Jurkat, Clone E6-1 (cell line): ENCODE measurements at places on chromosomes 1 and 21.

DNA sequence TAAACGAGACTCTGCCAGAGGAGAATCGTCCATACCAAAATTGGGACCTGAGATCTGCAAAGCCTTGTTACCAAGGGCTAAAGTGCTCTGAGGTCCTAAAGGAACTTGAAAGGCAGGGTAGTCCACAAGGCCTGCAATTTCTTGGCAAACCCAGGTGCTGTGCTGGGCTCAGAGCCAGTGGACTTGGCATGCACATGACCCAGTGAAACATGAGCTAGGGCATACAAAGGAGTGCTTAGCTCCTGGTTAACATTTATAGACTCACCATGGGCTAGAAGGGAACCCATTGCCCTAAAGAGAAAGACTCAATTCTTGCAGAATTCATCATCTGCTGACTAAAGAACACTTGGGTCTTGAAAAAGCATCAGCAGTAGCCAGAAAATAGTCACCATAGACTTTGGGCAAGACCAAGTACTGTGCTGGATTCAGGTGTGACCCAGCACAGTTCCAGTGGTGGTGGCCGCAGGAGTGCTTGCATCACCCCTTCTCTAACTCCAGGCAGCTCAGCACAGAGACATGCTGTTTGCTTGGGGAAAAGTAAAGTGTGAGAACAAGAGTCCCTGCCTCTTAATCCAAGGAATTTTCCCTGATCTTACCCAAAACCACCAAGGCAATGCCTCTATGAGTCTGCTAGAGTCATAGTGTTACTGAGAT, 1069.4 kb upstream of the ADGRL2 start:
- no peak for DNase-seq

GRCh38 chr1:68158837-68159236, 73.5 kb downstream of the WLS start:
- DNase-seq, result no peak

DNA sequence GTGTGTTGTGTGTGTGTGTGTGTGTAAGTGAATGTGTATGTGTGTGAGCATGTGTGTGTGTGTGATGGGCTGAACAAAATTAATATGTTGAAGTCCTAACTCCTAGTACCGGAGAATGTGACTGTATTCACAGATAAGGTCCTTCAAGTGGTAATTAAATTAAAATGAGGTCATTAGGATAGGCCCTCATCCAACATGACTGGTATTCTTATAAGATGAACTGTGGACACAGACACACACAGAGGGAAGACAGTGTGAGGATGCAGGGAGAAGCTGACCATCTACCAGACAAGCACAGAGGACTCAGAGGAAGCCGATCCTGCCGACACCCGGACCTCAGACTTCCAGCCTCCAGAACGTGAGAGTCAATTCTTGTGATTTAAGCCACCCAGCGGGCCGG, 91.2 kb upstream of the PGBD5 start:
- DNase-seq, result no peak

DNA sequence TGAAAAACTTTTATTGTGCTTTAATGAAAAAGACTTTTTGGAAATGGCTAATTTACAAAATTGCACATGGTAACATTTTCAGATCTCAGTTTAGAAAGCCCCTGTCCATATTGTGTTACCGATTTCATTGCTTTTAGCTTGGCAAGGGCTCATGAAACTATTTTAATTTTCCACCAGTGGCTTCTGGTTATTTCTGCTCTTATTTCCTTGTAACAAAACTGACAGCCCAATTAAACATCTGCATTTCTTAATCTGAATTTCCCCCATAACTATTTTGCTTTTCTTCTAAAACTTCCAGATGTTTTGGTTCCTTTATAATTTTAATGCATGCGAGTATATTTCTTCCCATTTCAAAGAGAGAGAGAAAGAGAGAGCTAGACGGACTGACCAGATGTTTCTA, 264.8 kb downstream of the PTPRC start:
- DNase-seq, result no peak

DNA sequence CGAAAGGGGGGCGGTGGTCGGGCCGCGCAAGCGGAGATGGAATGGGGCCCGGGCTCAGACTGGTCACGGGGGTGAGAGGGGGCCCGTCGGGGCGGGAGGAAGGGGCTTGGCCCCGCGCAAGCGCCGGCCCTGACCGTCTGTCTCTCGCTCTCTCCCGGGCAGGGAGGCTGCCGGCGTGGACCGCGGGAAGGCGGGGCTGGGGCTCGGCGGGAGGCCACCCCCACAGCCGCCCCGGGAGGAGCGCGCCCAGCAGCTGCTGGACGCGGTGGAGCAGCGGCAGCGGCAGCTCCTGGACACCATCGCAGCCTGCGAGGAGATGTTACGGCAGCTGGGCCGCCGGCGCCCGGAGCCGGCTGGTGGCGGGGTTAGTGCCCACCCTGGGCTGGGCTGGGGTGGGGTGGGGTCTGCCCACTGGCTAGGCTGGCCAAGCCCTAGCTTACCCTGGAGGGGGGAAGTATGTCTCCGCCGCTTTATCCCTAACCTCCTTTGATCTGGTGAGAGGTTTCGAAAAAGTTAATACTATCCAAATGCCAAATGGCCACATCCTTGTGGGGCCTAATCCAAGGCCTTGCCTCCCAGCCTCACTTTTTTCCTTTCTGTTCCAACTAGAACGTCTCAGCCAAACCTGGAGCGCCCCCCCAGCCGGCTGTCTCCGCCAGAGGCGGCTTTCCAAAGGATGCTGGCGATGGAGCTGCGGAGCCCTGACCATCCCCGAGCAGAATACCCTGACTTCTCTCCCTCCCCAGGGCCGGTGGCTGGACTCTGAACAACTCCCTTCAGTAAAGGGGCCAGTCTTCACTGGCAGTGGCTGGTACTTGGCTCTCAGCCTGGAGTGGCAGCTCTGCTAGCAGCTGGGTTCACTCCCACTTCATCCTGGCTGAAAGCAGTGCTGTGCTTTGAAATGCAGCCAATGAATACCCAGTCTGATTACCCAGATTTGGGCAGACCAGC, 636 bp upstream of the YRDC start:
- no peak for DNase-seq

GRCh38 chr21:14773777-14774345, 227.7 kb upstream of the SAMSN1 start:
- peak; percentile 30 for DNase-seq

GRCh38 chr1:53559391-53559815, 100.2 kb downstream of the DMRTB1 start:
- DNase-seq, result no peak

DNA sequence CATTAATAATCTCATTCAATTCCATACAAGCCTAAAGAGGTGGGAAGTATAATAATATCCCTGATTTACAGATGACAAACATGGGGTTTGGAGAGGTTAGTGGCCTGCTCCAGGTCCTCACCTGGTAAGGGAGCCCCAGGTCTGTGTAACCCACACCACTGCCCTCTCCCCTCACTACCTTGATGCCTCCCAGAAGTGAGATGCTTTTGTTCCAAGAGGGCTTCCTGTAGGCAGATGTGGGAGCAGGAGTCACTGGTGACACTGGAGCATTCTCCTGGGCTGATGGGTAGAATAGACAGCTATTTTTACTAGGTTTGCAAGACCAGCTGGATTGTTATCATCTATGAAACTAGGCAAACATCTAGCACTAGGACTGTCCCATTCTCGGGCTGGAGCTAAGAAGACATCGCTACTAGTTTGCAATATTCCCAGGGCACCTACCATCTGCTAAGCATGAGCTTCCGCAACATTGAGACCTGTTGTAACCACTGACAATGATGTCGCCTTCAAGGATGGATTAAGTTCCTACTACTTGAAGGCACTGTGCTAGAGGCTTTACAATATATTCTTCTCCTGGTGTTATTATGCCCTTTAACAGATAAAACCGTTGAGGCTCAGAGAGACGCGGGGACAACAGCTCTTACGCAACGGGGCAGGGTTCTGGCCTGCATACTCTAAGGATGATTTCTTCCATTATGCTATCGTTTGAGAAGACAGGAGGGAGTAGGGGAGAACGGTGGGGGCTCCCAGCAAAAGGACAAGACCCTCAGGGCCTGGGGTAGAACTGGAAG, 35.0 kb downstream of the BATF3 start:
- no peak for DNase-seq

GRCh38 chr1:87329051-87329525, 408 bp downstream of the LMO4 start:
- no peak for DNase-seq

DNA sequence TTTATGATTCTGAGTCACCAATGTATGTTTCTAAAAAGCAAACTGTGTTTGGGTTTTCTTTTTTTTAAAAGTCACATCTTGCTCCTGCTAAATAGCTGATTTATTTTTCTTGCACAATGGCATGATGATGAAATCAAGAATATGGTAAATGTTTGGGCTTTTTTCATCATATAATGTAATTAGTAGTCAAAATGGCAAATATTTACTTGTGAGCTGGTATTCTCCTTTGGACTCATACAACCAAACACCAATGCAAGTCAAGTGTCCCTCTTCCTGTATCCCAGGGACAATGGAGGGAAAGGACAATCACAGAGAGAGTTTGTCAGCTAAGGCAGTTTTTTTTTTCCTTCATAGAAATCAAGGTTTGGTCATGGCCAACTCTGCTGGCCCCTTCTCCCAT, 94.6 kb upstream of the RALGPS2 start:
- no peak for DNase-seq

- peak; percentile 43 for DNase-seq
These were observed at the start of gene SCP2 for GRCh38 chr1:52927212-52928014. Gene SCP2 (plus strand): TSS chr1:52927276. CDS start chr1:52927397, 121 bp downstream.

GRCh38 chr1:231930257-231930947, 303.8 kb downstream of the DISC1 start:
- DNase-seq, result no peak

DNA sequence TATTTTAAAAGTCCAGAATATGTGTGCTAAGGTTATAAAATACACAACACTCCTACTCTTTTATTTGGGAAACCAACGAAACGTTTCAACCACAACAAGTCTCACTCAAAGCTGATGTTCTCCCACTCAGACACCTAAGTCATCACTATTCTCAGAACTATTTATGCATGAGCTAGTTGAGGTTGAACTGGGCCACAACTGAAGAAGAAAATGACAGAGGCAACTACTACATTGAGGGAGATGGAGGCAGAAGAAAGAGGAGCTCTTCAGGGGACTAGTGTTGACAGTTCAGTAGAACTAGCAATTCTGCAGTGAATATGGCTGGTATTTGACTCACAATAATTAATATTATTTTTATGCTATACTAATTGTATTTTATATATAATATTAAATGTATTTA, 198.2 kb downstream of the SEC16B start:
- no peak for DNase-seq

DNA sequence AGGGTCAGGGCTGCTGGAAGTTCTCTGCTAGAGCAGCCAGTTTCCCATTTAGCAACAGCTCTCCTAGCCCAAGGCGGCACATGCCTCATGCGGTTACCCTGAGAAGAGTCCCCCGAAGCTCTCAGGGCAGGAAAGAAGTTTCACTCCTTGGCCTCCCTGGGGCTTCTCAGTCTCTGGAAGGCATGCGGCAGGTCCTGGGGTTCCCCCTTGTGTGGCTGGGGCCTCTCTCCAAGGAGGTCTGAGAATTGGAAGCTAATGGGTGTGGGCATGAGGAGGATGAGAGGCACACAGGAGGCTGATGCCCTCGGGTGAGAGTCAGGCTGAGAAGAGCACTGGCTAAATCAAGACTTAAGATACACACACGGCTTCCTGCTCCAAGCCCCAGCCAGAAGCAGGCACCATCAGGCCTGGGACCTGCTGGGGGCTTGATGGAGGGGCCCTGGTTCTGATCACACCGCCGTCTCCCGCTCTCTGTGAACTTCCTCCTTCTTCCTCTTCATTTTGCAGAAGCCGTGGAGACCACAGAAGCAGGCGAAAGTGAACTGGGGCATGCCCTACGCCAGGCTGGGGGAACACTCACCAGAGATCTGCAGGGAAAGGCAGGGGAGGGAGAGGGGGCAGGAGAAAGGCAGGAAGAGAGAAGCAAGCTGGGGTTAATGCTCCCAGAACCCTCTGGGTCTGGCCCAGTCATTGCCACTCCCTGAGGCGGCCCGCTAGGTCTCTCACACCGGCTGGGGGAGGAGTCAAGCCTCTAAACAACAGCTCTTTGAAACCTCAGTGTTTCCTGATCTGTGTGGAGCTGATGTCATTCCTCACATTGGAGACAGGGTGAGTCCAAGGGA, 15.1 kb downstream of the BLACAT1 start:
- DNase-seq, result peak; percentile 59

DNA sequence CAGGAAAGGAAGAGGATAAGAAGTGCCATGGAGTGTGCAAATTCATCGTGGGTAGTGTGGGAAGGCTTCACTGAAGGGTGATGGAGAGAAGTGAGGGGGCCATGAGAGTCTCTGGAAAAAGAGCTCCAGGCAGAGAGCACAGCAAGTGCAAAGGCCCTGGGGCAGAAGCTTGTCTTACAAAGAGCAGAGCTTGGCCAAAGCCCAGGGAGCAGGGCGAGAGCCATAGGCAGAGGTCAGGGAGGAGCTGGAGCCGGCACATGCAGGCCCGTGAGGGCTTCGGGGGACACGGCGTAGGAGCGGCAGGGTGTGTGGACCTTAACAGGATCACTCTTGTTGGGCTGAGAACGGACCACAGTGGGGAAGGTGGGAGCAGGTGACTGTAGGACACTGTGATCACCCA, 83.7 kb upstream of the EDN2 start:
- DNase-seq, result no peak

GRCh38 chr1:157806431-157807149, 13.3 kb downstream of the FCRL1 start:
- DNase-seq, result no peak

- DNase-seq, result peak; percentile 4
These were observed 198.1 kb downstream of the SLC35F3 start for GRCh38 chr1:234102583-234102982.

GRCh38 chr1:227378871-227379554, 60.7 kb upstream of the CDC42BPA start:
- no peak for DNase-seq

DNA sequence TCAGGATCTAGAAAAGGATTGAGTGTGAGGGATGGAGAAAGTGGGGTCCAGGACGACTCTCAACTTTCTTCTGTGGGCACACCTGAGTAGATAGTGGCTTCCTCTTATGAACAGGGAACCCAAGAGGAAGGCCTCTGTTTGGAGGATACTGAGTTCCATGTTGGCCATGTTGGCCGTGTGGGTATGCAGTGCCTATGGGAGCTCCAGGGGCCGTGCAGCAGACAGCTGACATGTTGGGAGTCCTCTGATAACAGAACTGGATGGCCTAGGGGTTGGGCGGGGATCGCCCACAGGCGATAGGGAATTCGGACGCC, 43.0 kb downstream of the TMEM53 start:
- peak; percentile 9 for DNase-seq

GRCh38 chr1:215018555-215018954, 64.0 kb upstream of the KCNK2 start:
- DNase-seq, result no peak

DNA sequence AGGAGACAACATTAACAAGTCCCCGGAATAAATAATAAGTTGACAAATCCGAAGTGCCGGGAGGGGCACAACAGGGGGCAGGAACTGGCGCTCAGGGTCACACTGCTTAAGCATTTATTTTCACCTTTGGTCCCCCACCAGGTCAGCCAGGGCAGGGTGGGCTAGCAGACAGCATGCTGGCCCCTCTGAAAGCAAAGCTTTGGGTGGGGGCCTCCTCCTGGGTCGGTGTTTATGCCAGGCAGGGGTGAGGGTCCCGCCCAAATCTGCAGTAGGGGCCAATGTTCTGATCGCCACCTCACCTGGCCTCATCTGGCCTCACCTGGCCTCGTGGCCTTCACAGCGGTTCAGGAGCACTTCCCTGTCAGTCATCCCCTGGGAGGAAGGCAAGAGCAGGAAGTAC, 8.2 kb upstream of the FAM131C start:
- DNase-seq, result no peak

GRCh38 chr1:65254320-65255034, 54.9 kb upstream of the DNAJC6 start:
- DNase-seq, result peak; percentile 66
